Islet precursor cell (in vitro differentiated cells): ENCODE measurements at places on chromosomes 2 and 18.

GRCh38 chr2:187051350-187051749 lies 202.4 kb upstream of the ZSWIM2 start:
- DNase-seq: no peak

- DNase-seq: peak; percentile 45
Observed at GRCh38 chr2:239928391-239929350, 96.5 kb downstream of the NDUFA10 start.

GRCh38 chr2:109326306-109326705 lies 197.3 kb downstream of the SH3RF3 start:
- DNase-seq: no peak

GRCh38 chr2:163563336-163563735 lies 172.5 kb downstream of the FIGN start:
- DNase-seq: no peak

- DNase-seq: no peak
Observed at GRCh38 chr2:48560546-48561209, 30.7 kb downstream of the STON1 start.

DNA sequence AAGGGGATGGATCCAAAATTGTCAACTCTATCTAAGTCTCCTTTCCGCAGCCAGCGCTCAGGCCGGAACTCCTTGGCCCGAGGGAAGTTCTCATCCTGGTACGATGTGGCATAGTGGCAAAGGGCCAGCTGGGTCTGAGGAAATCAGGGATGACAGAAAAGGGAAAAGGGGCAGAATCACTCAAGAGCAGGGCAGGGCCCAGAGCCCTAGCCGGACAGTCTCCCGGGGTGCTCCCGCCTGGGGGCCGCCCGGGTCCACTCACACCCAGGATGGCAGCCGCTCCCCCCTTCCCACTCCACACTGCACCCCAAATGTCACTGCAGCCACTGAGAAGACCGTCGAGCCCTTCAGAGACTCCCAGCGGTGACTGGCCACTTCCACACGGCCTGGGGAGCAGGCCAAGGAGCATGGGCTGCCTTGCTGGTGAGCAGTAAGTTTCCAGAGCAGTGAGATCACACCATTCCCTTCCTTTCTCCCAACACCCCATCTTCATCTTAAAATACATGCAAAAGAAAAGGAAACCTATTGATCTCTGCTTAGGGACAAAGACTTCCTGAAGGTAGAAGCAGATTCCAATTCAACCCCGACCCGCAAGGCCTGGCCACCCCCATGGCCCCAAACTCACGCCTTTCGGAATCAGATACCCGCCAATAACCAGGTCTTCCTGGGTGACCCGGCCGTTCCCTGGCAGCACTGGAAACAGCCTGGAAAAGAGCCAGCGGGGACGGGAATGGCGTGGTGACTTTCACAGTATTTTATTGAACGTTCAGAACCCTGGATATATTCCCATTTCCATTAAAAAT lies 26.7 kb downstream of the CYP27C1 start:
- no peak for DNase-seq

- DNase-seq: no peak
Observed at GRCh38 chr2:54047091-54047490, 68.3 kb upstream of the ACYP2 start.

DNA sequence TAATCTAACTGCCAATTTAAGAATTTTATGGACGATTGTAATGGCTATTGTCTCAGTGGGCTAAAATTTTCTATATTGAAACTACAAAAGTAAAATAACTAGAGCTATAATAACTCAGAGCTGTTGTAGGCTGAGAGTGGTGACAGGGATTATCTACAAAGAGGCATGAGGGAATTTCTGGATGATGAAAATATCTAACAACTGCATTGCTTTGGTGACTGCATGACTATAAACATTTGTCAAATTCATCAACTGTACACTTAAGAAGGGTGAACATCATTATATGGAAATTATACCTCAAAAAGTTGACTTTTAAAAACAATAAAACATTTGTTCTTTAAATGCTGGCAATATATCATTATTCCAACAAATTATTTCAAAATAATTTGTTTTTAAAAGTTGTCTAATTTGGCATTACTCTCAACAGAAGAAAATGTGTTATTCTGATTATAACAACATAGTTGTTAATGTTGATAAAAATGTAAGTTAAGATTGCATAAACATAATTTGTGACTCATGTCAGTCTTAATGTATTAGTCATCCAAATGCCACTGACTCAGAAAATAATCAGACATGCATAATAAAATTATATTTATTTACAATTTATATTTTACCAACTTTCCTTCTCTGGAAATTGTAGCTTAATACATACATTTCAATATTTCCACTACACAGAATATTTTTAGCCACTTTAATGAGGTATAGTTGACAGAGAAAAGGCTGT lies 865.1 kb upstream of the VRK2 start:
- no peak for DNase-seq

GRCh38 chr2:11456251-11456650 lies 9.7 kb downstream of the E2F6 start:
- no peak for DNase-seq

- DNase-seq: no peak
Observed at GRCh38 chr2:147331790-147332419, 512.9 kb upstream of the ACVR2A start.

DNA sequence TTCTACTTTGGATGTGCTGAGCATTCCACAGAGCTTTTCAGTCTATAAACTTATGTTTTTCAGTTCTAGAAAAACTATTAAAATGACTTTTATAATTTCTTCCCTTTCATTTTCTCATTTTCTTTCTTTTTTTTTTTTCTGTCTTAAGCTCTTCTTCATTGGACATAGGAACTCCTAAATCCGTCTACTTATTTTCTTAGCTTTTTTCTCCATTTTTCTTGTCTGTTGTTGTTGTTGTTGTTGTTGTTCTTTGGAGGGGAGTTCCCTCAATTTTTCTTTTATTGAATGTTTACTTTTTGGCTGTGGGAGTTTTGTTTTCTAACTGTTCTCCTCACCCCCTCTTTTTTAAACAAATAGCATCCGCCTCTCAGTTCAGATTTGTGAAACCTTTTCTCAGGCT lies 7.9 kb downstream of the SOCS6 start:
- no peak for DNase-seq

DNA sequence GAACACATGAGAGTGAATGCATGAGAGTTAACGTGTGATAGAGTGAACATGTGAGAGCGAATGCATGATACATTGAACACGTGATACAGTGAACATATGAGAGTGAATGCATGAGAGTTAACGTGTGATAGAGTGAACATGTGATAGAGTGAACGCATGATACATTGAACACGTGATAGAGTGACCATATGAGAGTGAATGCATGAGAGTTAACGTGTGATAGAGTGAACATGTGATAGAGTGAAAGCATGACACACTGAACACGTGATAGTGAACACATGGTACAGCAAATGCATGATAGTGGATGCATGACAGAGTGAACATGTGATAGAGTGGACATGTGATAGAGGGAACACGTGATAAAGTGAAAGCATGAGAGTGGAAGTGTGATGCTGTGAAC lies 517.9 kb downstream of the EIPR1 start:
- DNase-seq: no peak

DNA sequence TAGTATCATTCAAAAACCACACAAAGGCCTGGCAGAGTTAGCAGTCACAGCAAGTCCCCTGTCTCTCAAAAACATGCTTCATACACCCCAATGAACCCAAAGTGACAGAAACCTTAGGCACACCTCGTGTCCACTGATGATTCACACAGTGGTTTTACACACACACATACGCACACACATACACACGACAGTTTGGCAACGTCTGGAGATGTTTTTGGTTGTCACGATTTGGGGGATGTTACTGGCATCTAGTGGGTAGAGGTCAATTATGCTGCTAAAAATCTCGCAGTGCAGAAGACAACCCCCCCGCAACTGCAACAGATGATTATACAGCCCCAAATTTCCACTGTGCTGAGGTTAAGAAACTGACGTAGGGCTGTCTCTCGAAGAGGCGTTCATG lies 72.9 kb upstream of the PARD3B start:
- DNase-seq: no peak

DNA sequence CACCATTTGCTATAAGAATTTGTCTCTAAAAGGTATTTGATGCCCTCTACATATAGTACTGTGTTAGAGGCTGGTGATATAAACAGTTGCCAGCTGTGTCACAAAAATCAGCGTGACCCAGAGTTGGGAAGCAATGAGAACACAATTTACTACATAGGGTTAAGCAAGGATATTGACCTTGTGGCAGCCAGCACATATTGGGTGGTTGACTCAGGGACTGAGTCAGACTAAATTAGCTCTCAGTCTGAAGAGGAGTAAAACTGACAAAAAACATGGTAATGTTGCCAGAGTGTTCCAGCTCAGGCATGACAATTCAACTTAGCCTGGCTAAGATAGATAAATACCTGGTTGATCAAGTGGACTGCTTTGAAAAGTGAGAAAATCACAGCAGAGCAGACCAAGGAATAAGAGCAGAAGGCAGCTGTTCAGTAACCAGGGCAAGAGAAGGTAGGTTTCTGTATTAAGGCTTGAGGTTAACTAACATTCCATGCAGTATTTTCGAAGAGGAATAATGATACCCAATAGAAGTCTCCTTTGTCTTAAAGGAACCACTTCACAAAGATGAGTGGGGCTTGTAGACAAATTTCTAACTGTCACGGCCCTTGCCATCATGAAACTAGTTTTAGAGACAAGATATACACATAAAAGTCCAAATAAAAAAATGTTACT lies 108.2 kb upstream of the ERBB4 start:
- DNase-seq: peak; percentile 71

- no peak for DNase-seq
Observed at GRCh38 chr2:11337909-11338308, 6.5 kb downstream of the ROCK2 start.

- DNase-seq: no peak
Observed at GRCh38 chr18:28802546-28802945, 625.6 kb upstream of the CDH2 start.

GRCh38 chr2:200670313-200670712 lies 84.5 kb downstream of the AOX1 start:
- peak; percentile 50 for DNase-seq

GRCh38 chr18:2911533-2911932 lies 64.7 kb downstream of the EMILIN2 start:
- DNase-seq: peak; percentile 46

DNA sequence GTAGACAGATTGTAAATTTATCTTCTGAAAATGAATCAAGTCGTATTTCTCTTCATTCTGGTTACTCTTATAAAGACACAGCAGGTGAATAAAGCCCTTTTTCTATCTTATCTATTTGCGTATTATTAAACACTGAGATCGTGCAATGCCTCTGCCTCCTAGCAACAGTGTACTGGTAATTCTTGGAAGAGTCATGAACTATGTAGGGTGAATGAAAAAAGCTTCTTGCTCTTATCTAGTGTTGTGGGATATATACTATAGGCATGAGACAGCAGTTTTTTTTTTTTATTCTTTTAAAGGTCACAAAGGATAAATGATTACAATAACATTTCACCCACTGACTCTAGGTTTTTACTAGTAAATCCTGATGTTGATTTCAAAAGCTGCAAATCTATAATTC lies 324.2 kb downstream of the PDE11A start:
- no peak for DNase-seq

DNA sequence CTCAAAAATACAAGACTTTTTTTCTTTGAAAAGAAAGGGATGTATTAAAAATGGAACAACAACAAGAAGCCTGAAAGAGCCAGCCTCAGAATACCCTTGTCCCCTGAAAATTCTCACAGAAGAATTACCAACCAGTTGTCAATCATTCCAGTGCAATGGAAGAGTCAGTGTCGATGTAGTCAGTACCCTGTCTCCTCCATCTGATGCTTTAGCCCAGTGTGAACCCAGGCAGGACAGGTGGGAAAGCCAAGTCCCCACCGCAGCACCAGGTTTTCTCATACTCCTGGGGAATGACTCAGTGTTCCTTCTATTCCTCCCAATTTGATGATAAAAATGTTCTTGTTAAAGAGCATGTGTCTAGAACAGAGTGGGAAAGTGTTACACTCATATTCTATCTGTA lies 332.0 kb upstream of the CHAC2 start:
- no peak for DNase-seq

DNA sequence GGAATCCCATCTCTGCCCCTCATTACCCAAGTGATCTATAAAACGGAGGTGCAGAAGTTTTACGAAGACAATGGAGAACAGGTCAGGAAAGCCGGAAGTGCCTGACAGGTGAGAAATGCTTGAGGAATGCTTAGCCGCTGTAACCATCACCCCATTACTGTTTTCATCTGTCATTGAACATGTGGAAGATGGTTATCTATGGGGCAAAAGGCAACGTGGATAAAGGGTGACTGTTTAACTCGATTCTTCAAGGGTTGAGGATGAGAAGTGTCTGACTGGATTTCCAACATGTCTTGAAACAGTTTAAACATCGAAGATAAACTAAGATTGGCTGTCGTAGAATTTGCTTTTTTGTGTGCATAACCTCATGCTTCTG lies 17.3 kb downstream of the HK2 start:
- DNase-seq: peak; percentile 74

GRCh38 chr2:2879071-2879470 lies 498.5 kb downstream of the EIPR1 start:
- DNase-seq: peak; percentile 31

DNA sequence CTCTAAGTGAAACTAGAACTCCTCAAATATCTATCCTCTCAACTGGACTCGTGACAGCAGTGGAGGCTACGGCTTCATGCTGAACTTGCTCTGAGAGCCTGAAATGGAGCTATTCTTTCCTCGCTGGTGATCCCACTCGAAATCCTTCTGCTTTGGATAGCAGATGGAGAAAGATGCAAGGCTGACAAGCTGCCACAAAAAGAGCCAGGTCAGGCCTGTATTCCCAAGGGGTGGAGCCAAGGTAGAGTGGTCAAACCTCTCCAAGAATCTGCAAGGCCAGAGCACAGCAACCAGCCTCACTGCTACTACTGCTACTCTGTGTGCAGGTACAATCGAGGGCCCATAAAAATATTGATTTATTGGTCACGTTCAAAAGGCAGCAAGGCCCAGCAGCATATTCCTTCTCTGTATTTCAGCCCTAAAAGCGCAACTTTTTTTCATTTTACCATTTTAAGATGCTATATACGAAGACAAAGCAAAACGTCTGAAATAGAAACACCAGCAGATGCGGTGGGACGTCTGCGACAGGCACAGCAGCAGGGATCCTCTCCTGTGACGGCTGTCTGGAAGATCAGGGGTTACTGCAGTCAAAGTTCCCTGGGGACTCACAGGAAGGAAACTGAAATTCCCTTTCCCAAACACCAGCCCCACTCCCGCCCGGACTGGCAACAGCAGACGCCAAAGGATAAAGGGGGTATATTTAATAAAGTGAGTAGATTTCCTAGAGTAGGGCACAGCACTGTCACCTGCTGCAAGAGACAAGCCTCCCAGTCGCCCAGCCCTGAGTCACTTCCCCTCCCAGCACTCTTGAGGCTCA lies 2.4 kb downstream of the SPRED2 start:
- peak; percentile 73 for DNase-seq

GRCh38 chr2:189679226-189679625 lies 4.8 kb downstream of the ANKAR start:
- no peak for DNase-seq

- no peak for DNase-seq
Observed at GRCh38 chr2:107785756-107786155, 40.9 kb upstream of the RGPD4 start.

- no peak for DNase-seq
Observed at GRCh38 chr2:48092846-48093803, 186.8 kb upstream of the FBXO11 start.

- no peak for DNase-seq
Observed at GRCh38 chr2:144374163-144374661, 145.7 kb downstream of the ZEB2 start.
